ENCODE measurements at places on chromosomes 3 and 15. TPM values are rescaled to one million over a fixed set of nuclear protein-coding genes. Genes with fewer than 3 reads are reported as not detected.

SLC22A13 gene
- total RNA-seq, result 0.58 TPM

TMEM266 gene
- total RNA-seq, result not detected

DNA sequence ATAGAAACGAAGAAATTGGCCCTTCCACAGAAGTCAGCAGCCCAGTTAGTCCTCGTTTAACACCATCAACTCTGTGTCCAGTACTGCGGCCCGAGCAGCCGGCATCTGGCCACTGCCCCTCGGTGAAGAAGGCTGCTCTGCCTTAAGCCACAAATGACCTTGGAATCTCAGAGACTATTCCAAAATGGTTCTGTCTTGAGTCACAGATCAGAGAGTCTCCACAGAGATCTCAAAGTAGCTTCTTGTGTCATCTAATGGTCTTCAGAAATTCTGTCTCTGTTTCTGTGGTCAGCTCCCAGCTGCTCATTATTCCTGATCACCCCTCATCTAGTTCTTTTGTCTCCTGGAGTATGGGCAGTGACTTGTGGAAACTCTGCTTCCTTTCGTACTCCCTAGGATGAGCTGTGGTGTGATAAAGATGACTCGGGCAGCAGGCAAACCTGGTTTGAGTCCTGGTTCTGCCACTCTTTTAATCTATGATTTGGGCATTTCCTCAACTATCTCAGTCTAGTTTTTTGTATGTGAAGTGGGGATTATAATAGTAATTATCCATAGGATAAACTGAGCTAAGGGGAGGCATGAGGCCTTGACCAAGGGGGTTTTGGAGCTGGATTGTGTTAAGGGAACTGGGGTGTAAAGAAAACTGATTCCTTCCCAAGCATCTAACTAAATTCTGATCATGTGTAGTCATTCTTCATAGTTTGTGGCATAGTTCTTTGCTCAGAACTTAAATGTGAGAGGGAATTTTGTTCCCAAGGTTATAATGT, 22.6 kb downstream of the CRTC3 start:
- peaks cover 38% of the 10 kb centered on the region for H3K4me1 ChIP-seq
- no peaks in the 10 kb centered on the region for H3K27me3 ChIP-seq
- DNase-seq, result peak; percentile 10

DNA sequence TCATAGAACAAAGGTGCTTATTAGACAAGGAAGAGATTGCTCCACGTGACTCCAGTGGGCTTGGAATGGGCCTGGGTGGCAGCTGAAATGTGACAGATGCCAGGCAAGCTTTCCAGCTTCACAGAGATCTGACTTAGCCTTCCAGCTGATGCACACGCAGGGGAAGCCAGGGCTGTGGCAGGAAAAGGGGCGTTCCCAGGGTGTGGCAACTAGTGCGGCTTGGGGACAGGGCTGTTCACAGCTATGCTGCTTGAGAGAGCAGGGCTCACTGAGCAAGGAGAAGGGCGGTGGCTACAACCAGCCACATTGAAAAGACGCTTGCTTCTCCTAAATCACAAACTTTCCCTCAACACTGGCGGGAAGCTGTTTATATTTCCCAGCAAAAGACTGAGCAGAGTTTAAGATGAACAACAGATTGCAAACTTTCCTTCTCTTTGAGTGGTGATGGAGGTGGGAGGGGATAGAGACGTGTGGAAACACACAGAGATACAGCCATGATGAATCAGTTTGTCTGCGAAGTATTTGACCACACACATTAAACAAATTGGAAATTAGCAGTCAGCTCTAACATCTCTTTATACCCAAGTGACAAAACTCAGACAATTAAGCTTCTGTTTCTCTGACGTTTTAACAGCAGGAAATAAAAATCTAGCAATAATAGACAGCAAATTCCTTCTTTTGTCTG, 127.5 kb downstream of the BDH1 start:
- peaks cover 25% of the 10 kb centered on the region for H3K27me3 ChIP-seq
- peaks cover 38% of the 10 kb centered on the region for H3K4me1 ChIP-seq

DNA sequence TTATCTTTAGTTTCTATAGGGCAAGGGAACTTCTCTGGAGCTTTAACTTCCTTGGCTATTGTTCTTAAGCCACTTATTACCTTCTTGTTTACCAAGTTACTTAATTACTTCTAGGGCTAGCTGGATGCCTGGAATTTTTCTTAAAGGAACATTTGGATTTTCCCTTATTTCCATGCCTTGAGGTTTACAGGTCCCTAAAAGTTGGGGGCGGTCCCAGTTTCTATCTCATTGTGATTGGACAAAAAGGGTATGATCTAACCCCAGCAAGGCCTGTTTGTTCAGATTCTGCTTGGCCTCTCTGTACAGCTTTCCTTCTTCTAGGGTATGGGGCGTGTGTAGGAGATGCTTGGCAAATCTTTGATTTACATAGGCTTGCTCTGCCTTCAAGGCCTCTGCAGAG, 17.4 kb downstream of the PDHB start:
- peaks cover 10% of the 10 kb centered on the region for H3K4me1 ChIP-seq
- no peak overlapping the region for H3K27ac ChIP-seq
- DNase-seq, result no peak
- H3K36me3 ChIP-seq, result peaks cover 10% of the 10 kb centered on the region
- no peaks in the 10 kb centered on the region for H3K27me3 ChIP-seq
- no peak overlapping the region for H3K4me3 ChIP-seq

DNA sequence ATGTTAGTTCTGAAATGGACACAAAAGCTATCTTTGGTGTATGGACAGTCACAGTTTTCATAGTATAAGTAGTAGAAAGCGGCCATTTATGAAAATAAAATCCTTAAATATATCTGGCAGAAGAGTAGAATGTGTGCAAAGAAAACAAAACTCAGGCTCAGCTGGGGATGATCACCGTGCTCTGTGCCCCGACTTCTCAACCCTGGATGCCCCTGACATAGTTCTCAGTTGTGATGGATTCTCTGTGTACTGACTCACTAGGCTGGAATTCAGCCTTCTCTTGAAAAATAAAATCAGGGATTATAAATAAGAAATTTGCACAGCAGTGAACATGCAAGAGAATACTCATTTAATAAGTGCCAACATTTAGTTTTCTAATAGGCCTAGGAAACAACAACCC, 925.1 kb upstream of the NR2F2 start:
- no peaks in the 10 kb centered on the region for H3K36me3 ChIP-seq
- no peak overlapping the region for H3K27ac ChIP-seq
- H3K4me3 ChIP-seq, result no peak overlapping the region
- H3K27me3 ChIP-seq, result peaks cover 13% of the 10 kb centered on the region
- no peak for DNase-seq
